ENCODE measurements at places on chromosomes 2 and 18.

DNA sequence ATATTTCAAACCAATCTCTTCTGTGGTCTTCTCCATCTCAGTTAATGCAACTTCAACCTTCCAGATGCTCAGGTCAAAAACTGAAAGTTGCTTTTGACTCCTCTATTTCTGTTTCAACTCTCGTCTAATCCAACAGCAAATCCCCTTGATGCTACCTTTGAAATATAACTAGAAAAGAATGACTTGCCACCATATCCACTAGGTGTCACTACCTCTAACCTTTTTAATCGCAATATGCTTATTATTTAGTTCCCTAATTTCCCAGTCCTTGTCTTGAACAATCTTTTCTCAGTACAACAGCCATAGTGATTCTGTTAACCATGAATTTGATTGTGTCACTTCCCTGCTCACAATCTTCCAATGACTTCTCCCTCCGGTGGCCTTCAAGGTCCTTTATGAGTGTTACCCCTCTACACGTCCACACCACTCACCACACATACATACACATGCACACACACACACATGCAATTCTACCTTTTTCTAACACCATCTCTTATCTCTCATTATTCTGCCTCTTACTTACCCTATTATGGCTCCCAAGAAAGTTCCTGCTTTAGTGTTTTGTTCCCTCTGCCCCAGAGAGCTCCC, 245.5 kb upstream of the KCNJ3 start:
- DNase-seq, result peak; percentile 56

DNA sequence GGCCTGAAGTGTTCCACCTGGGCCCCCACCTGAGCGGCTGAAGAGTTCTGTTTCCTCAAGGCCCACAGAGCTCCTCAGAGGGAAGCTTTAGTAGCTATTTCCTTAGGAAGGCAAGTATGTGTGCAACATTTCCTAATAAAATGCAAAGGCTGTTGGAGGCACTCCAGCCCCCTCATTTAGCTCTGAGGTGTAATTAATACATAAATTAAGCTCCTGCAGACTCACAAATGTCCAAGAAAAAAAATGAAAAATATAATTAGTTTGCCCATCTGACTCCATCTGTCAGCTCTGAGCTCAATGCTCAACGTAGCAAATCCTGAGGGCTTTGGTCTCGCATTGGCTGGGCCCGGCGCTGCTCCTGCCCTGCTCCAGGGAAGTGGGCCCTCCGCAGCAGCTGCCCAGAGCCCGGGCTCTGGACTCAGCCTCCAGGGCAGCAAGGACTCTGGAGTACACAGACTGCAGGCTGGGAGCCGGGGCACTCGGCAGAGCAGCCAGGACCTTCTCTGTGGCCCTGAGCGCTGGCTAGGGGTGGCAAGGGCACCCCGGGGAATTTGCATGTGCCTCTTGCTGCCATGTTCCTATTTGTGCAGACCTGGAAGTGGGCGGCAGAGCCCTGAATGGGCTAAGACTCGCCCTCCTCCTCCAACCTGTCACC, 23.4 kb upstream of the C1QL2 start:
- no peak for DNase-seq

GRCh38 chr18:47727409-47727808, 203.1 kb downstream of the SMAD2 start:
- DNase-seq, result no peak

GRCh38 chr18:433298-433697, 67.2 kb downstream of the COLEC12 start:
- DNase-seq, result no peak

DNA sequence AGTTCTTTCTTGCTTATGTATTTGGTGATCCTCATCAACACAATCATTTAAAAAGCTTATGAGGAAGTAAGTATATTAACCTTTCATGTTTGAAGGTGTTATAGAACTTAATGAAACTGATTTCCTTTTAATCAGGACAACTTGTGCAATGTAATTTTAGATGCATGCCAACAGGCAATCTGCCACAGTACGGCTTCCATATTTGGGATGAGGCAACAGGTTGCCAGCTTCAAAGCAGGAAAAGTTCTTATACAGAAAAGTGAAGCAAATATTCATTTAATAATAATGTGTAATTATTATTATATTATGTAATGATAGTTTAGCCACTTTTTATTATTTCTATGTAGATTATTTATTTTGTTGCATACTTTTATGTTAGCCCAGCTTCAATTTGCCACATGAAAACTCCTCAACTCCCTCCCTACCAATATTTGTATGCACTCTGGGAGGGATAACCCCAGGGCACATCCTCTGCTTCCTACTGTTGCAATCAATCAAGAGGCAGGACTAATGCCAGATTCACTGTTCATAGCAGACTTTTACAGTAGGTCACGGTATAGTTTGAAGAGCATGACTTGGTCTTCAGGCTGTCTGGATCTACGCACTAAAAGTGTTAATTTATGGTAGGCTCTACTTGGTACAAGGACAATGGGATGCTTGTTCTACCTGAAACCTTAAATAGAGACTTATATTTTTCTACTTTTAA, 277.2 kb downstream of the AGPS start:
- no peak for DNase-seq

- no peak for DNase-seq
These were observed 182.2 kb upstream of the ATP5MC3 start for GRCh38 chr2:175363699-175364098.

- no peak for DNase-seq
These were observed 114.4 kb downstream of the NFATC1 start for GRCh38 chr18:79510046-79510685.

Measured in kidney tubule cell (primary cell).